Stomach (tissue), 19 donors: ENCODE measurements at places on chromosomes 7 and 10. TPM values are rescaled to one million over a fixed set of nuclear protein-coding genes. Genes with fewer than 3 reads are reported as not detected.

GRCh38 chr10:62333135-62333889, 40.9 kb upstream of the ZNF365 start:
- no peak overlapping the region for H3K4me3 ChIP-seq
- H3K36me3 ChIP-seq = no peaks in the 10 kb centered on the region
- no peak for DNase-seq
- no peaks in the 10 kb centered on the region for H3K4me1 ChIP-seq
- no peak overlapping the region for H3K27ac ChIP-seq

The PILRA gene
- 3.1 TPM for polyA plus RNA-seq

The KIF5B gene
- polyA plus RNA-seq = 48.3 TPM

GRCh38 chr10:86293396-86293791, 73.2 kb downstream of the GRID1 start:
- H3K27ac ChIP-seq = no peak overlapping the region
- peak; percentile 4 for DNase-seq
- H3K27me3 ChIP-seq = no peaks in the 10 kb centered on the region
- no peaks in the 10 kb centered on the region for H3K36me3 ChIP-seq
- H3K4me3 ChIP-seq = no peak overlapping the region
- H3K4me1 ChIP-seq = no peaks in the 10 kb centered on the region

The GPC2 gene
- polyA plus RNA-seq = 0.12 TPM
